Activated CD8-positive, alpha-beta memory T cell treated with anti-CD3 and anti-CD28 coated beads for 1 hour (primary cell): ENCODE measurements at places on chromosomes 2 and 18.

DNA sequence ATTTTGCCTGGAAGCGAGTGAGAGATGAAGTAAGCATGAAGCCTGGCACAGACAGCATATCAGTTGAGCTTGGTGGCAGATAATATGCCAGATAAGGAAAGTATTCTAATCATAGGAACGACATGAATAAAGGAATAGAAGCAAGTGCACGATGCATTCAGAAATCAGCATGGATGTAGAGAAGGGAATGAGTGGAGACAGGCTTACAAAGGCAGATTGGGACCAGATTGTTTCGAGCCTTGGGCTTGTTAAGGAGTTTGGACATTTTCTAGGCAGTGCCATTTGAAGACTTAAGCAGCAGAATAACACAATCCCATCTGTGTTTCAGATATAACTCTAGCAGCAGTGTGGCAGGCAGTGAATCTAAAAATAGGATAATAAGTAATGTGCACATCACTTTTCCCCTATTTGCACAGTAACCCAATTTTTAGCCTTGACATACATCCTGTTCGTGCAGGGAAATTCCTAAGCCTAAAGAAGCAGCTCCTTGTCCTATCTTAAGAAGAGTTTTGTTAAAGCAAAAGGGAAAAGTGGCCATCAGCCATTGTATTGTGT is 450.2 kb downstream of the PLCL1 start:
- no peak for DNase-seq

GRCh38 chr2:216536734-216537210 is 38.1 kb downstream of the RPL37A start:
- no peak for DNase-seq

GRCh38 chr18:12515550-12515949 is 107.8 kb downstream of the PRELID3A start:
- no peak for DNase-seq

- no peak for DNase-seq
Measured at GRCh38 chr2:235618039-235618438, 124.2 kb downstream of the AGAP1 start.

DNA sequence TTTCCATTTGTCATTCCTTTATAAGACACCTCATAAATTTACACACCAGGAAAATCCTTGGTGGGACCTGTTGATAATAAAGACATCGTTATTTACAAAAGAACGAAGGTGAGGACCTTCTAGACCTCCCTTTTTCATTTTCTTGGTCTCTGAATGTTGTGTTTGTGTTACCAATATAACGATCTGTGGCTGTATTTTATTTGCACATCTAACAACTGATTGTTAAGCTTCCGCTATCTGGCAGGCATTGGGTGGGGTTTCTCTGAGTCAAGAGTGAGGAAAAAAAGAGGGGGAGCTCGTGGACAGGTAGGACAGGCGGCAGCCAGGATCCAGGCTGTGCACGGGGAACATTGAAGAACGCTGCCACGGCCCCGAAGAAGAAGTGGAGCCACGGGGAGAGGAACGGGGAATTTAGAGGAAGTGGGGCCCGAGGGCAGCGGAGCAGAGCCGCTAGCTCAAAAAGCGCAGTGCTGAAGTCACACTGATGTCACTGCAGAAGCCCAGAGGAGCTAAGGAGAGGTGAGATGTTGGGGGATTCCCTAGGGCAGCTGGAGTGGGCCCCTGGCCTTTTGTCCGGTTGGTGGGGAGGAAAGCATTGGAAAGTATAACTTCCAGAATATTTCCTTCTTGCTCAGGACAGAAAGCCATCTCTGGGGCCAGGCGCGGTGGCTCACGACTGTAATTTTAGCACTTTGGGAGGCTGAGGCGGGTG is 20.9 kb upstream of the DNMT3A start:
- peak; percentile 15 for DNase-seq

DNA sequence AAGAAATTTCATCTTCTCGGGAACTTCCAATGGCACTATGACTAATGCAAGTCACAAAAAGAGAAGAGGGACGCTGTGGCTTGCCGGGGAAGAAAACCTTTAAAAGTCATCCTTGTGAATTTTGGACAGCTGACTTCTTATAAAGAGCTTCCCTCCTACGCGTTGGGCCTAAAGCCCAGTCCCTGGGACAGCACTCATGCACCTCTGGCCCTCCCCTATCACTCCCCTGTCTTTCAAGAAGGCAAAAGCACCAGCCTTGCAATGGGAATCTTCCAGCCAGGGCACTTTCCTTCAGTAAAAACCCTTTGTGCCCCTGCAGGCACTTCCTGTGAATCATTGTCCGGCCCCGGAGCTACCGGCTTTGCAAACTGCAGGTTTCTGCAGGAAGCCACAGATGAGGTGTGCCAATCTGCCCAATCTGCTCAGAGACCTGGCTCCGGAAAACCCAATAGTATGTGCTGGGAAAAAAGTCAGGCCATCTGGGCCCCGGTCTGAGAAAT is 7.1 kb downstream of the MREG start:
- DNase-seq: no peak
